Tibial nerve (tissue), 4 donors: ENCODE measurements at places on chromosomes 5 and 9. TPM values are rescaled to one million over a fixed set of nuclear protein-coding genes. Genes with fewer than 3 reads are reported as not detected.

DNA sequence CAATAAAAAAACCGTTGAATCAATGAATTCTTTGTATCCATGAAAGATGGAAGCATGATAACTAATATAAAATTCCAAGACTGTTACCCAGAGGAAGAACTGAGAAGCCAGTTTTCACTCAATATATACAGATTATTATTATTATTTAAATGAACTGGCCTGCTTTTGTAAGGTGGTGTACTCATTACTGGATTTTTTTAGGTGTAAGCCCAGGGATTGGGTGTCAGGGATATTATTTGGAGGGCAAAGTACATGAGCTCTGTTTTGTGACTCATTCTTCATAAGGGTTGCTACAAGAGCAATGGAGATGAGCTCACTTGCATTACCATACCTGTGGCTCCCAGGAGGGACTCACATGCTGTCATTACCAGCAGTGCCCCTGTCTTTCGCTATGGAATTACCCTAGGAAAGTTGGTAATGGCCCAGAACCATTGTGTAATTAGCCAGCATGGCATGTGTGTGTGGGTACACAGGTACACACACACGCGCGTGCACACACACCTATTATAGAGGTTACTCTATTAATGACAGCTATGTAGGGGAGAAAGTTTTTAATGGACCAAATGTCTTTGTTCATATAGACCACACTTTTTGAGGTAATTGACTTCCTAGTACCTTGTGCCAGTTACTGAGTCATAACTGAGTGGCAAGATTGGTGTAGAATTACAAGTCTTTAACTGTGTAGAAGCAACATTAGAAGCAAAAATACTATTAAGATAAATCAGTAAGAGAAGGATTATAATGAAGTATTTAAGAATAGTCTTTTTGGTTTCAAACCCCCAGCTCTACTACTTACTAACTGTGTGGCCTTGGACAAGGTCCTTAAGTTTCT is 143.4 kb downstream of the GDNF start:
- H3K36me3 ChIP-seq = no peaks in the 10 kb centered on the region
- H3K4me1 ChIP-seq = no peaks in the 10 kb centered on the region
- H3K4me3 ChIP-seq = no peak overlapping the region
- no peaks in the 10 kb centered on the region for H3K27me3 ChIP-seq

- no peak for DNase-seq
- no peak overlapping the region for H3K27ac ChIP-seq
- H3K36me3 ChIP-seq = no peaks in the 10 kb centered on the region
- H3K4me1 ChIP-seq = no peaks in the 10 kb centered on the region
- H3K27me3 ChIP-seq = no peaks in the 10 kb centered on the region
Measured at GRCh38 chr5:179235416-179236400, 109.6 kb downstream of the ADAMTS2 start.

GRCh38 chr5:170885809-170886208 is 24.0 kb downstream of the RANBP17 start:
- H3K27me3 ChIP-seq = no peaks in the 10 kb centered on the region
- DNase-seq = no peak
- no peaks in the 10 kb centered on the region for H3K36me3 ChIP-seq
- no peaks in the 10 kb centered on the region for H3K4me1 ChIP-seq
- no peak overlapping the region for H3K4me3 ChIP-seq

Gene INSL6
- not detected for total RNA-seq
